Osteocyte (in vitro differentiated cells): ENCODE measurements at places on chromosomes 6 and 20. TPM values are rescaled to one million over a fixed set of nuclear protein-coding genes. Genes with fewer than 3 reads are reported as not detected.

GRCh38 chr6:5670811-5671561, 335.7 kb downstream of the NRN1 start:
- DNase-seq = no peak

GRCh38 chr6:139161817-139162284, 27.0 kb downstream of the HECA start:
- no peak for DNase-seq

GRCh38 chr6:77136086-77136485, 327.2 kb downstream of the HTR1B start:
- no peak for DNase-seq

- DNase-seq = no peak
These were observed 68.9 kb downstream of the ZNF217 start for GRCh38 chr20:53524589-53525312.

DNA sequence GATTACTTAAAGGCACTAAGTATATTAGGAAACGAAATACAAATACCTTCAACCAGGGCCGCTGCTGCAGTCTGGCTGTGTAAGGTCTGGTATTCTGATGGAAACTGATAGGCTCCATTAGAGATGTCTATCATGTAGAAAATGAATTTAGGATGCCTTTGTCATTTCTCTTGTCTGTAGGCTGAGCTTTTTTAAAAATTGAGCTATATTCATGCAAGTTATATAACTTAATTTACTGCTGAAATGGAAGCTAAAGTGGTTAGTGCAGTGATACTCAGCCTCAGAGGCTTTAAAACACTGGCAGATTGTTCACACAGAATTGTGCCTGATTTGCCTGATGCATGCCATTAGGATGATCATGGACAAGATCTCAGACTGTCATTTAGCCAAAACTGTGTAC, 286.2 kb upstream of the QKI start:
- no peak for DNase-seq

DNA sequence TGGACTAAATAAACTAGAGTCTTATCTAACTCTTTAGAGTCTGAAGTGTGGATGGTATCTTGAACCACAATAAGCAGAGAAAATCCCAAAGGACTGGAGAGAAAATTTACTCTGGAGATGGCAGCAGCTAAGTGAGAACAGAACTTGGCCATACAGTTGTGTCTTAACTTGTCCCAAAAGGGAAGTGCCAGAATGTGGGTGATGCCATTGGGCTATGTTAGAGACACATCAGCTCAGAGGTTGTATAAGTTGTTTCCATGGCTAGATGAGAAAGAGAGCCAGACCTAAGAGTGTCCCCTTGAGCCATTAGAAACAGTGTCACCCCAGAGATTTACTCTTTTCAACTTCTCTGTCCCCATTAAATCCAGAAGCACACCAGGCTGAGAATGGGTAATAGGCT, 36.2 kb downstream of the FOXO3 start:
- no peak for DNase-seq

DNA sequence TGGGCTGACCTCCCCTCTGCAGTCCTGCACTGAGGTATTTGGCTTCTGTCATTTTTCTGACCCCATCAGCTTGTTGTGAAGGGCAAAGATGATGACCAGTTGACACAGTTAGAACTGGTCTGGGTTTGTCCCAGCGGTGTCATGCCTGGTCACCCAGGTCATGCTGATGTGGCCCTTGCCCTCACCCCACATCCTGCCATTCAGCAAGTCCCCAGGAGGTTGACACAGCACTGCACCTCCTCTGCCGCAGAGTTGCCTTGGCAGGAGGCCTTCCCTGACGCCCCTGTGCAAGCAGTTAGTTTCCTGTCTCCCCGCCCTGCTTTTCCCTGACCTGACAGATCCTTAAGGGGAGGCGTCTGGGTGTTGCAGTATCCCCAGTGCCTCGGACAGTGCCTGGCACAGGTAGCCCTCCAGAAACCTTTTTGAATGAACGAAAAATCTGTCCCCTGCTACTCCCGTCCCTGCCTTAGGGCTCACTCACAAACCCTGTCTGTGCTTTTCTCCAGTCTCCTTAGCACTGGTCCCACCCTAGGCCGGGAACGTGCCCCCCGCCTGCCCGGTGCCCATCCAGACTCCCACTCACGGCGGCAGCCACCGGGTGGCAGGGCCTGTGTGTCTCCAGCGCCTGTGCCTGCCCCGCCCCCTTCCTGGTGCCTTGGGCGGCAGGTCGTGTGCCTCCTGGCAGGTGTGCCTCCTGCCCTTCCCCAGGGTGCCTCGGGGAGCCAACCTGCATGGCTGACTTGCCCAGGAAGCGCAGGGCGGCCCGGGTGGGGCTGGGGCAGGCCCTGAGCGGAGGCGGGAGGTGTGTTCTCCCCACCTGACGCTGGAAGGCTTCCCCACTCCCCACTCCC, 146.3 kb upstream of the RNF24 start:
- DNase-seq = no peak

GRCh38 chr20:53244711-53245110, 272.6 kb downstream of the TSHZ2 start:
- DNase-seq = no peak

- no peak for DNase-seq
These were observed 73.9 kb downstream of the ALDH5A1 start for GRCh38 chr6:24568683-24569082.

DNA sequence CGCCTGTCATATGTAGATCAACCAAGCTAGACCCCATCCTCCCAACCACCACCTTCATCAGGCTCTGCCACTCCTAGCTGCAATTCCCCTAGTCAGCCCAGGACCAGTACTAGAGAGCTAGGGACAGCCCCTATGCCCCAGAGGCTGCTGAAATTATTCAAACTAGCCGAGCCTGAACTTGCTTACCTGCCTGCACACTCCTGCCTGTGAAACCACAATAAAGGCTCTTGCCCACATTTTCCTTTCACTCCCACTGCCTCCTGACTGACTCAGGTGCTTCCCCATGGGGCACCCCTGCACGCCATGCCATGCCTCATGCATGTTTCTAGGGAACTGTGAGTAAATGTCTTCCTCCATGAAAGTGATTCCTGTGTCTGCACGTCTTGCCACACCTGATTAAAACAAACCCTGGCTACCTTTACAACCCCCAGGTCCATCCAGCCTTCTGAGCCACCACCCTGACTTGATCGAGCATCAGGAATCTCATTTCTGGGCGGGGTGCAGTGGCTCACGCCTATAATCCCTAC, 66.5 kb upstream of the IER3 start:
- no peak for DNase-seq

DNA sequence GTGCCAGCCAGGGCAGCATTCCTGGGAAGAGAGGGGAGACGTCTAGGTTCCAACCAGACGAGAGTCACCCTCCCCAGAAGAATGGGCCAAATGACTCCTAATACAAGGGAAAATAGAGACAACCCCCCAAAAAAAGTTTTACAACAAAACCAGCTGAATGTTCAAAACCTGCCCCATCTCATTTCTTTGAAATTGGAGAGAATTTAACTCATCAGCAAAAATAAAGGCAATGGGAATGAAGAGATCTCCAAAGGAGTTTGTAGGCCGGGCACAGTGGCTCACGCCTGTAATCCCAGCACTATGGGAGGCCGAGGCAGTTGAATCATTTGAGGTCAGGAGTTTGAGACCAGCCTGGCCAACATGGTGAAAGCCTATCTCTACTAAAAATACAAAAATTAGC, 9.7 kb upstream of the EMILIN3 start:
- DNase-seq = no peak

DNA sequence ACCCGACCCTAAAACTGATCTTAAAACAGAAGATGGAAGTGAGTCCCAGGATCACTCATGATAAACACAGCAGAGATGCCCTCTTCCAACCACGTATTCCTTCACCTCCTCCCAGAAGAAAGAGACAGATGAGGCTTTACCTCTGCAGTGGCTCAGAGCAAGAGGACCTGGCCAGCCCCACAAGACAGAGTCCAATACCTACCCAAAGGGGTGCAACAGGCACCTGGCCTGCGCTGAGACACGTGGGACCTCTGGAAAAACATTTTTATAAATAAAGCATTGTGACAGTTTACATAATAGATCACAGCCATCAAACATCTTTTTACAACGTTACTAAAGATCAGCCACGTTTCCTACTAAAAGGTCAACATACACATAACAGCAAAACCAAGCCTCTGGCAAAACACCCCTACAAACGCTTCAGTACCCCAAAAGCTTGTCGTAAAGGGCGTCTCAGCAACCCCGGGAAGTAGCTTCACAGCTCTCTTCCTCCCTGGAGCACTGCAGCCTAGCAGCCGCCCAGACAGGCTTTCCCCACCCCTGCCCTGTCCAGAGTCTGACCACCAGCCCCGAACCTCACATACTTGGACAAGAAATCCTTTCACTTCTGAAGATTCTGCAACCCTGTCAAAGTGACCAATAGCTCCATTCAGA, 2.9 kb downstream of the TAF4 start:
- DNase-seq = no peak

- peak; percentile 96 for DNase-seq
These were observed at the start of gene VARS1 for GRCh38 chr6:31795616-31796298. VARS1 (minus strand) TSS chr6:31795752; CDS start chr6:31795217, 535 bp downstream.

- DNase-seq = no peak
These were observed 11.5 kb upstream of the GLP1R start for GRCh38 chr6:39037082-39037508.

DNA sequence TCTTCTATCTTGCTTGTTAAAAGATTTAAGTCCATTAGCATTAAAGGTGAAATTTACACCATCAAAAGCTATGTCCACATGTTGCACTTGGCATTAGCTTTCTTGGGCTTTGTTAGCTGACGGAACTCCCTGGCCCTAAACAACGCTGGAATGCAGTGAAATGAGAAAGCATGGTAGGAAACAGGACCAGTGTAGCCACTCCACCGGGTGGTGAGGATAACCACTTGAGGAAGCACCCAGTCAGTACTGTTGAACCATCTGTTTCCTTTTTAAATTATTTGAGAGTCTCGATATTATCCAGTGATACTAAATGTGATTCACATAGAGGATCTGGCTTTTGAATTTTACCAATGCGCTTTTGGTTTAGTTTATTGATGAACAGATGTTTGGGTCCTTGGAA, 374.9 kb upstream of the NOX3 start:
- DNase-seq = no peak

The DEFB127 gene
- not detected in 2 replicates for total RNA-seq

The MEP1A gene
- not detected in 2 replicates for total RNA-seq

The TCF21 gene
- total RNA-seq = not detected in 2 replicates

The ADGB gene
- total RNA-seq = not detected in 2 replicates

The REM1 gene
- total RNA-seq = not detected in 2 replicates

The FBXO30 gene
- total RNA-seq = 12.0 and 13.2 TPM in 2 replicates

The MCCD1 gene
- total RNA-seq = not detected in 2 replicates

The GSTA3 gene
- not detected in 2 replicates for total RNA-seq

The PRRC2A gene
- 189 and 205 TPM in 2 replicates for total RNA-seq

The FERMT1 gene
- 0.27 TPM in 1 of 2 replicates, not detected in the other for total RNA-seq

The MROH8 gene
- 1.5 and 3.2 TPM in 2 replicates for total RNA-seq
